ENCODE measurements at places on chromosomes 16 and 17.

GRCh38 chr17:50316016-50316587 is 29.8 kb upstream of the XYLT2 start:
- DNase-seq = no peak

DNA sequence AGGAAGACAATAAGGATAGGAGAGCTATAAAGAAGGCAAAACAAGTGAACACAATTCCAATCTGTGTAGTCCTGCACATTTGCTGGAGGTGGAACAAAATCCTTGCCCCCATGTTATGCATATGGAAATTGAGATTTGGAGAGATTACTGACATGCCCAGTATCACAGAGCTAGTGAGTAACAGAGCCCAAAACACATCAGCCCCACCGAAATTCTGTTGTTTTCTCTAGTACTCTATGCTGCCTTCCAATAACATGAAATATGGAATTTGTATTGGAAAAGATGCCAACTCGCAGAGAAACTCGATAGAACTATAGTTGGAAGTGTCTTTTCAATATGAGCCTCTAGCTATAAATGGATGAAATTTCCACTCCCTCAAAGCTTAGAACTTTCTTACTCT is 456.6 kb downstream of the CDH13 start:
- no peak for DNase-seq

- no peak for DNase-seq
Measured at GRCh38 chr16:74724820-74725549, 24.3 kb upstream of the MLKL start.

GRCh38 chr17:77819497-77819896 is 139.0 kb upstream of the TNRC6C start:
- no peak for DNase-seq

DNA sequence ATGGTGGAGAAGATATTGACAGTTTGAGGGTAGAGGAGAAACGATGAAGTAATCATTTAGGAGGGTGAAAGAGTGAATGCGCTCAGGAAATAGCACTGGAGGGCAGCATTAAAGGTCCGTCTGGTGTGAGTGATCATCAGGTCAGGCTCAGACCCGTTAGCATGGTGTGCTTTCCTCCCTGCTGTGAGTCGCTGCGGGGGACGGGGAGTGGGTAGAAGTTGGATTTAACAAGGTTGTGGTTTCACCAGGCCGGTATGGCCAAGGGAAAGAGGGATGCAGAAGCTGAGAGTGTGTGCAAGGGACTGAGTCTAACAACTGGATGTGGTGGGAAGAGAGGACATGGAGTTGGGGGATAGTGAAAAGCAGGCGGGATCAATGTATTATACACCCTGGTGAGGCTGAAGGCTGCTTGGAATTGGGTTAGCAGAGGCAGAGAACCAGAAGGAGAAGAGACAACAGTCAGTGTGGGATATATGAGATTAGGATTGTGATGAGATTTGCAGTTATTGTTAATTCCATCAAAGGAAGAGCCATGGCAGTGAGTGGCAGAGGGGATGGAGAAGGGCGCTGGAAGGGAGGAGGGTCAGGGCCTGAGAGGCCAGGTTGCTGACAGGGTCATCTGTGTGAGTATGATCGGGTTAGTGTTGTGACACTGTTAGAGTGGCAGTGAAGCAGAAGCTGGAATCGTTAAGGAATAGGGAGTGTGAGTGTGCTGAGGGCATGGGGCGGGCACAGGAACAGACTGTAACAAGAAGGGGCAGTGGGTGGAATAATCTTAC is 59.0 kb upstream of the TBX2 start:
- no peak for DNase-seq

DNA sequence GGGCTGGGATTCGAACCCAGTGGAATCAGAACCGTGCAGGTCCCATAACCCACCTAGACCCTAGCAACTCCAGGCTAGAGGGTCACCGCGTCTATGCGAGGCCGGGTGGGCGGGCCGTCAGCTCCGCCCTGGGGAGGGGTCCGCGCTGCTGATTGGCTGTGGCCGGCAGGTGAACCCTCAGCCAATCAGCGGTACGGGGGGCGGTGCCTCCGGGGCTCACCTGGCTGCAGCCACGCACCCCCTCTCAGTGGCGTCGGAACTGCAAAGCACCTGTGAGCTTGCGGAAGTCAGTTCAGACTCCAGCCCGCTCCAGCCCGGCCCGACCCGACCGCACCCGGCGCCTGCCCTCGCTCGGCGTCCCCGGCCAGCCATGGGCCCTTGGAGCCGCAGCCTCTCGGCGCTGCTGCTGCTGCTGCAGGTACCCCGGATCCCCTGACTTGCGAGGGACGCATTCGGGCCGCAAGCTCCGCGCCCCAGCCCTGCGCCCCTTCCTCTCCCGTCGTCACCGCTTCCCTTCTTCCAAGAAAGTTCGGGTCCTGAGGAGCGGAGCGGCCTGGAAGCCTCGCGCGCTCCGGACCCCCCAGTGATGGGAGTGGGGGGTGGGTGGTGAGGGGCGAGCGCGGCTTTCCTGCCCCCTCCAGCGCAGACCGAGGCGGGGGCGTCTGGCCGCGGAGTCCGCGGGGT is at the start of gene CDH1:
Gene CDH1, plus strand, starts transcription at position 247 of the 684 bp plus-strand sequence. Its CDS starts 124 bp downstream, at position 371.
- DNase-seq = peak; percentile 50

DNA sequence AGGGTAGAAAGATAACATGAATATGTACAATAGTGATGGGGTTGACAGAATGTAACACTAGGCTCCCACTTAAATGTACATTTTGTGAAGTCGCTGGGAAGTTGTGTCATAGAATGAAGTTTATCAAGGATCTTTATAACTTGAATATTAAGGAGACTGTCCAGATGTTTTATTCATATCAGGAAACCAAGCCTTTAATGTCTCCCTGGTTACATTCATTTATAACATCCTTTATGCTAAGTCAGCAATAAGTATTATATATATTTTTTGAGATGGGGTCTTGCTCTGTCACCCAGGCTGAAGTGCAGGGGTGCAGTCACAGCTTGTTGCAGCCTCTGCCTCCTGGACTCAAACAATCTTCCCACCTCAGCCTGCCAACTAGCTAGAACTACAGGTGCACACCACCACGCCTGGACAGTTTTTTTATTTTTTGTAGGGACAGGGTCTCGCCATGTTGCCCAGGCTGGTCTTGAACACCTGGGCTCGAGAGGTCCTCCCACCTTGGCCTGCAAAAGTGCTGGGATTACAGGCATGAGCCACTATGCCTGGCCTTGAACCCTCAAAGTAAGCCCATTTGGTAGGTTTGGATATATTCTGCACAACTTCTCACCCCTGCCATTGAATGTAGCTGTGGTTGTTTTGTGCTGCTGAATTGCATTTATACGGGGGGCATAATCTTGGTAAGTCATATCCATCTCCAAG is 14.1 kb downstream of the CLTC start:
- no peak for DNase-seq

- no peak for DNase-seq
Measured at GRCh38 chr17:18140648-18141047, 32.1 kb downstream of the MYO15A start.

DNA sequence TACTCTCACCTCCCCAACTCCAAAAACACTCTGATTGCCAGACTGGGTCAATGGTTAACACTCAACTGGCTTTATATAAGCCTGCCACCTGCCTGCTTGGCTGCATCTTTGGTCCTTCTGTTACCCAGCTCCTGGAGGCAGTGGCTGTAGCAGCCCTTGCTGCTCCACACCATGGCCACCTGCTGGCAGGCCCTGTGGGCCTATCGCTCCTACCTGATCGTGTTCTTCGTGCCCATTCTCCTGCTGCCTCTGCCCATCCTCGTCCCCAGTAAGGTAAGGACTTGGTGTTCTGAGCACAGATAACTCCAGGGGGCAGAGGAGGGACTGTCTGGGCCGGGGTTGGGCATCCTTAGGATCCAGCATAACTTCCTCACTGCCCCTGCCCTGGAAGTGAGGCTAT is at the start of gene SLC13A2:
Gene SLC13A2, plus strand, starts transcription at position 103 of the 400 bp plus-strand sequence. Its CDS starts 69 bp downstream, at position 172.
- no peak for DNase-seq

- DNase-seq = no peak
Measured at GRCh38 chr16:86509759-86510464, 415 bp upstream of the FOXF1 start.

DNA sequence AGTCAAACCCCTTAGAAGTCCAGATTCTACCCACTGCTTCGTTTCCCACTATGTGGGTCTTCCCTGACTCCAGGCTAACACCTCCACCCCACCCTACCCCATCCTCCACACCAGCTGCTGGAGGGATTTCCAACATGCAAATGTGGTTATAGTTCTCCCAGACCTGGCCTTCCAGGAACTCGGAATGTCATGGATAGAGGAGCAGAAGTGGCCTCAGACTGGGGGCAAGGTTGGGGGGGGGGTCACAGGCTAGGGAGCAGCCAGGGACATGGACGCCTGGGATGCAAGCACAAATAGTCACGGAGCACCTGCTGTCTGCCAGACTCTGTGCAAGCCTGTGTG is 2.0 kb downstream of the CAMKK1 start:
- no peak for DNase-seq

DNA sequence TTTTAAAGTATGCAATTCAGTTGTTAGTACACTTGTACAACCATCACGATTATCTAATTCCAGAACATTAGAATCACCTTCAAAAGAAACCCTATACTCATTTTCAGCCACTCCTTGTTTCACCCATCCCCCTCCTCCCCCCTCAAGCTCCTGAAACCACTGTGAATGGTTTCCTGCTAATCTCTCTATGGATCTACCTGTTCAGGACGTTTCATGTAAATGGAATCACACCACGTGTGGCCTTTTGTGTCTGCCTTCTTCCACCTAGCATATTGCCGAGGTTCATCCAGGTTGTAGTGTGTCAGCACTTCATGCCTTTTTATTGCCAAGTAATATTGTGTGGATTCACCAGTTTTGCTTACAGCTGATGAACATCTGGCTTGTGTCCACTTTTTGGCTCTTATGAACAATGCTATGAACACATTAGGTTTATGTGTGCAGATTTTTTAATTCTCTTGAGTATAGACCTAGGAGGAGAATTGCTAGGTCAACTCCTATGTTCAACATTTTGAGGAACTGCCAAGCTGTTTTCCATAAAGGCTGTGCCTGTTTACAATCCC is 17.8 kb downstream of the EIF4A3 start:
- DNase-seq = no peak

GRCh38 chr16:78684030-78684611 is 584.7 kb downstream of the WWOX start:
- no peak for DNase-seq

DNA sequence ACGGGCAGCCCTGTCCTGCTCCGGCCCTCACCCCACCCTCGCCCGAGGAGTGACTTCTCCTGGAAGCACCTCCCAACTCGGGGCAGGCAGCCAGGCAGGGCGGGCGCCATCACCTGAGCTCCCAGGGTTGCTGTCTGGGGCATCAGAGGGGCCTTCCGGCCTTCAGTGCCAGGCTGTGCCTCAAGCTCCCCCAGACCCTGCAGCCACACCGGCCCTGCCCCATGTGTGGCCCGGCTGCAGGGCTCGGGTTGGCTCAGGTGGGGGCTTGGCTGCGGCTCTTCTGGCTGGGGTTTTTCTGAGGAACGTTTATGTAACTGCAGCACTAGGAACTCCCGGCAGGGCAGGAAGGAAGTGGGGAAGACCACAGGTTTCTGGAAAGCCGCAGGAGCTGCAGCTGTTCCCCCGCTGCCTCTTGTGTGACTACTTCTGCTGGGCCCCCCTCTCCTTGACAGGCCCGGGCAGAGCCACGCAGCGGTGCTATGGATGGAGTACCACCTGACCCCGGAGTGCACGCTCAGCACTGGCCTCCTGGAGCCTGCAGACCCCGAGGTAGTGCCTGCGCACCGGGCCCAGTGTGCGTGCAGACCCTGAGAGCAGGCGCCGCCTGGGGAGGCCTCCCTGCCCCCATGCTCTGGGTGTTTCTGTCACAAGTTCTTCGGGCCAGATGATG is 45.6 kb downstream of the PRMT7 start:
- peak; percentile 56 for DNase-seq

DNA sequence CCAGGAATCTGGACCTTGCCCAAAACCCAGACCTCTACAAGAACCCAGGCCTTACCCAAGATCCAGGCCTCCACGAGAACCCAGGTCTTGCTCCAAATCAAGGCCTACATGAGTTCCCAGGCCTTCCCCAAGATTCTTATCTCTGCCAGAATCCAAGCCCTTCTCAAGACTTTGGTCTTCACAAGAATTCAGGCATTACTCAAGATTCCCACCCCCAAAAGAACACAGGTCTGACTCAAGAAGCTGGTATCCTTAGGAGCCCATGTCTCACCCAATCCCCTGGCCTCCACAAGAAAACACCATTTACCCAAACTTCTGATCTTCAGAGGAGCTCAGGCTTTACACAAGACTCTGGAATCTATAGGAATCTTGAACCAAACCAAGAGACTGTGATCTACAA is 2.6 kb downstream of the SPEM3 start:
- no peak for DNase-seq

DNA sequence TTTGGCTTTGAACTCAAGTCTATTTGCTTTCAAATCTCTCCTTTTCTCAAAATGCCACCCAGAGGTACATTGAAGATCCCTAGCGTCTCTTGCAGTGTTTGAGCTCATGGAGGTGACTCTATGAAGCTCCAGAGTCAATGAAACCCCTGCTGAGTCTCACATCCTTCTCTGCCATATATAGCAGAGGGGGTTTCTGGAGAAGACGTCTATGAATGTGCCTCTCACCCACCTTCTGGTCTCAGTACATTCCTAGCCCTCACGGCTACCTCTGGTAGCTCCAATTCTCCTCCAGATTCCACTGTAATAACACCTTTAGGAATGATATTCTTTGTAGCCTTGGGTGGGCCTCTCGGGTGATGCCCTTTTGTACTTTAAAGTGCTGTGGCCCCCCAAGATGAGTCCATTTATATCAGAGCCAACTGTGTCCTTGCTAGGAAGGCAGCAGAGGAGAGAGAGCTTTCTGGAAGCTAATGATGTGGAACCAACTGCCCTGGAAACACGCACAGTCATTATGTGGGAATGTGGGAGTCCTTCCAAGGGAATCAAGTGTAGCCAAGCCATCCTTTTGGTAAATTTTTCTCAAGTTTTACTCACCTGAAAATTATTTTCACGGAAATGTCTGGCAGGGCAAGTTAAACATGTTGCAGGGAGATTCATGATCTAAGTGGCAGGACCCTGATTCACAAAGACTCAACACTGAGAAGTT is 123.4 kb downstream of the ASIC2 start:
- no peak for DNase-seq

GRCh38 chr16:12265108-12265507 is 288.6 kb downstream of the SNX29 start:
- DNase-seq = no peak

DNA sequence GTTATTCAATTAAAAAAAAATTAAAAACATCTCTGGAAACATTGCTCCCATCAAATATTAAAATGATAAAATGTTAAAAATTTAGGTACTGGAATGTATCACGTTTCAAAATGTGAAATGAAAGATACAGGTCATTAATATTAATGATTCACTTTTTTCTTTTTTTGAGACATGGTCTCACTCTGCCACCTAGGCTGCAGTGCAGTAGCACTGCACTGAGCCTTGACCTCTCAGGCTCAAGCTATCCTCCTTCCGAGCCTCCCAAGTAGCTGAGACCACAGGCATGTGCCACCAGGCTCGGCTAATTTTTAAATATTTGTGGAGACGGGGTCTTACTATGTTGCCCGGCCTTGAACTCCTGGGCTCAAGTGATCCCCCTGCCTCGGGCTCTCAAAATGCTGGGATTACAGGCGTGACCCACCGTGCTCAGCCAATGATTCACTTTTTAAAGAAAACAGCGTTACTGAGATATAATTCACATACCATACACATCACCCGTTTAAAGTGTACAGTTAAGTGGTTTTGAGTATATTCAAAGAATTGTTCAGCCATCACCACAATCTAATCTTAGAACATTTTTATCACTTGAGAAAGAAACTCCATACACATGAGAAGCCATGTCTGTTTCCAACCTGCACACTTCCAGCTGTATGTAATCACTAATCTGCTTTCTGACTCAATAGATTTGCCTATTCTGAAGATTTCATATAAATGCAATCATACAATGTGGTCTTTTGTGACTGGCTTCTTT is 19.1 kb upstream of the NETO2 start:
- DNase-seq = no peak

- DNase-seq = no peak
Measured at GRCh38 chr17:67746704-67747571, 29.2 kb downstream of the NOL11 start.

Measured in activated CD4-positive, CD25-positive, alpha-beta regulatory T cell treated with anti-CD3 and anti-CD28 coated beads, Interleukin-2, amount 50 U/mL, for 72 hours (primary cell).